ENCODE measurements at places on chromosomes 7 and 10.

GRCh38 chr7:131122394-131122793 is 205.3 kb upstream of the MKLN1 start:
- no peak for DNase-seq

GRCh38 chr7:51666751-51667150 is 350.1 kb upstream of the COBL start:
- no peak for DNase-seq

DNA sequence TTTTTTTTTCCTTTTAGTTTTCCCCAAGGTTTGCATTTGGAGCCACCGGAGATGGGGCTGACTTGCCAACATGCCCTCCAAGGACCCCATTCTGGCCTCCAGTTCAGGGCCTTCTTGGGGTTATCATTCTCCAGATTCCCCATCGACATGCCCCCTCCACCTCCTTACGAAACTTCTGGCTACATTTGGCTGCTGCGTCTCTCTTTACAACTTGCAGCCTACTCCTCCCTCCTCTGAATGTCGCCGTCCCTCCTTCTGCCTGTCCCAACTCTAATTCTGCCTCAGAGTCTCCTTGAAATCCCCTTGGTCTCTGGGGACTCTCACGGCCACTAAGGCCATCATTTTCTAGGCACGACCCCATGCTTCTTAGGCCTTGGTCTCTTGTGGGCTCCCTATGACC is 72.2 kb upstream of the PODXL start:
- DNase-seq = no peak

GRCh38 chr7:363626-364025 is 73.7 kb downstream of the FOXL3 start:
- DNase-seq = no peak
